Thoracic aorta (tissue), 2 donors: ENCODE measurements at places on chromosomes 3 and 15.

DNA sequence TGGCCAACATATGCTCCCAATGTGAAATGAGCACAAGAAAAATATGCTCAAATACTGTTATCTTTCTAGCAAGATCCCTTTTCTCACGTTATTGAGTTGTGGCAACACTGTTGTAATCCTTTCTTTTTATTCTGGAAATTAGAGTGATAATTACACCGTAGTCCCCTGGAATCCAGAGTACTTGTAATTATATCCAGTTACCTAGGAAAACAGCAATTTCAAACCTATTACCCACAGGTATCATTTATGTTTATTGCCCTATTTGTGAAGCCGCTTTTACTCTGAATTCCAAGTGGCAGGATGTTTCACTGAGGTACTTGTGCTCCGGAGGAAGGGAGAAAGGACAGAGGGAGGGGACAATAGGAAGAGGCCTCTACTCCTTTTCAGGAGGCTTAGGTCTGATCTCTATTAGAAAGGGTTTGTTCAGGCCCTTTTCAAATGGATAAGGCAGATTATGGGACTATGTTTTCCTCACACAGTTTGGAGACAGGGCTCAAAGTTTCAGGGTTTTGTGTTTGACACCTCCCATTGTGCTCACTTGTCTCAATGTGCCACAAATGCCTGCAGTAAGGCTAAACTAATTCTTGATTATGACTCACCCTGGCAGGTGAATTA is 646.6 kb downstream of the TUSC7 start:
- DNase-seq: no peak

GRCh38 chr3:189812806-189813465 is 181.7 kb downstream of the TP63 start:
- DNase-seq: no peak

GRCh38 chr15:39326306-39326975 is 254.4 kb upstream of the THBS1 start:
- no peak for DNase-seq

GRCh38 chr3:33826206-33826605 is 27.8 kb downstream of the PDCD6IP start:
- no peak for DNase-seq

DNA sequence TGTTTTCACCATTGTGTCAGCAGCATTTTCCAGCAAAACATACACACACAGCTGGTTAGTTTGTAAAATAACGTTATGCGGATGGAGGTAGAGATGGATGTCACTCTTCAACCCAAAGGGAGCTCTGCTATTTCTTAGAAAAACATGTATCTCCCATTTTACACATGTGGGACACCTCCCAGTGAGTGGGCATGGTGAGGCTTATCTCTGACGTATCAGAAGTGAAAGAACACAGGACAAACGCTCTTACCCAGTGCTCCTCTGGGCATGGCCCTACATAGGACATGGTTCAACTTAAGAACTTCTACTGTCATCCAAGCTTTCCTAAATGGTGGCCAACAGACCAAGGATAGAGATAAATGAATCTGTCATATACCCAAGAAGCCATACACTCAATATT is 2.1 kb downstream of the FAM240A start:
- DNase-seq: no peak

GRCh38 chr3:108441518-108441917 is 68.9 kb downstream of the MYH15 start:
- DNase-seq: no peak

- DNase-seq: no peak
Observed at GRCh38 chr15:91894606-91895005, 41.1 kb downstream of the SLCO3A1 start.

- no peak for DNase-seq
Observed at GRCh38 chr15:50905055-50905454, 3.4 kb upstream of the AP4E1 start.

GRCh38 chr3:15538345-15538744 is 16.8 kb upstream of the COLQ start:
- DNase-seq: no peak

DNA sequence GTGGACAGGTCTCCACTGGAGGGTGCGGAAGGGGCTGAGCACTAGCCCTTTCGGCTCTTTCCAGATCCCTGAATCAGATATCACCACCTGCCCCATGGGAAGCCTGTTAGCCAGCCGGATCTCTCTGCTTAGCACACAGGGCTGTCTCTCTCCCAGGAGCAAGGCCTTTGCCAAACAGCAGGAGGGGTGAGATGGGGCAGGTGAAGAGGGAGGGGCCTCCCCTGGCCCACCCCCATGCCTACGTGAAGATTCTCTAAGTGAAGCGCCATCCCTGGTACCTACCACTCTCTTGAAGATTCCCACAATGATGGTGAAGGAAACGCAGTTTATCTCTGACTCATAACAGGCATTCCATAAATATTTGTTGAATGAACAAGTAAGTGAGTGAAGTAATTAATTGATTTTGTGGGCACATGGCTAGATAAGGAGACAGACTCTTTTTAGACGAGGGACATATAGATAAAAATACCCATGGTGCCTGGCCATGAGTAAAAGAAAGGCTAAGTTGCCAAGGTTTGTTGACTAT is 19.6 kb upstream of the HCN4 start:
- DNase-seq: no peak

- no peak for DNase-seq
Observed at GRCh38 chr3:186902713-186903112, 27.6 kb upstream of the ST6GAL1 start.

DNA sequence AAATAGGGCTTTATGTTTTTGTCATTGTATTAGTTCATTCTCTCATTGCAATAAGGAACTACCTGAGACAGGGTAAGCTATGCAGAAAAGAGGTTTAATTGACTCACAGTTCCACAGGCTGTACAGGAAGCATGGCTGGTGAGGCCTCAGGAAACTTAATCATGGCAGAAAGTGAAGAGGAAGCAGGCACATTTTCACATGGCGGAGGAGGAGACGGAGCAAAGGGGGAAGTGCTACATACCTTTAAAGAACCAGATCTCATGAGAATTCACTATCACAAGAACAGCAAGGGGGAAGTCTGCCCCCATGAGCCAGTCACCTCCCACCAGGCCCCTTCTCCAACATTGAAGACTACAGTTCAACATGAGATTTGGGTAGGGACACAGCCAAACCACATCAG is 25.6 kb downstream of the CEP63 start:
- DNase-seq: no peak

DNA sequence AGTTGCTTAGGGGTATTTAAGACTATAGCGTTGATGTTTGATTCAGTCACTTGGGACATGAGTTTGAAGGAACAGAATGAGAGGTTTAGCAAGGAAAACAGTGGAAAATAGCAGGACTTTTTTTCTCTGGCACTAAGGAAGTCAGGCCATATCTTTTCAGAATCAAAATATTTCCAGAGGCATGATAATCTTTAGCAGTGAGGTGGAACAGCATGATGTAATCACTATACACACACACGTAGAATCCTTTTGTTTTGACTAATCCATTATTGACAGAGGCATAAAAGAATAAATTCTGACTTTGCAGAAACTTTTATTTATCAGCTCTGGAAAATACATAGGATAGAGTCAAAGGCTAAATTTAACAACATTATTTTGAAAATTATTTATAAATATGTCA is 174.1 kb downstream of the ZPLD1 start:
- DNase-seq: no peak

DNA sequence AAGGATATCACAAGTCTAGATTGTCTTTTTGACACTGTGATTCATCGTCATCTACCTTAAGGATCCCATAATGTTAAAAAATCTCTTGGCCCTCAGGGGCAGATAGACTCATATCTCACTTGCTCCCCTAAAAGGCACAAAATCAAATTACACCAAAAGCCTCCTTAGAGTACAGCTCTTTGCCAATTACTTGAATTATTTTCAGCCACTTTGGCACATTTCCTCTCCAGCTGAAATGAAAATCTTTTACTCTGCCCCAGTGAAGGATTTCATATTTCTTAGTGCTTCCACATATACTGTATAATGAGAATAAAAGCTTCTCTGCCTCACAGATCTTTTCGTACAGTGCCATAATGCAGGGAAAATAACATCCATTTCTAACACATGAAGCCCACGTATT is 190.7 kb upstream of the GBE1 start:
- DNase-seq: no peak

- DNase-seq: no peak
Observed at GRCh38 chr15:85427286-85428028, 47.1 kb downstream of the AKAP13 start.

DNA sequence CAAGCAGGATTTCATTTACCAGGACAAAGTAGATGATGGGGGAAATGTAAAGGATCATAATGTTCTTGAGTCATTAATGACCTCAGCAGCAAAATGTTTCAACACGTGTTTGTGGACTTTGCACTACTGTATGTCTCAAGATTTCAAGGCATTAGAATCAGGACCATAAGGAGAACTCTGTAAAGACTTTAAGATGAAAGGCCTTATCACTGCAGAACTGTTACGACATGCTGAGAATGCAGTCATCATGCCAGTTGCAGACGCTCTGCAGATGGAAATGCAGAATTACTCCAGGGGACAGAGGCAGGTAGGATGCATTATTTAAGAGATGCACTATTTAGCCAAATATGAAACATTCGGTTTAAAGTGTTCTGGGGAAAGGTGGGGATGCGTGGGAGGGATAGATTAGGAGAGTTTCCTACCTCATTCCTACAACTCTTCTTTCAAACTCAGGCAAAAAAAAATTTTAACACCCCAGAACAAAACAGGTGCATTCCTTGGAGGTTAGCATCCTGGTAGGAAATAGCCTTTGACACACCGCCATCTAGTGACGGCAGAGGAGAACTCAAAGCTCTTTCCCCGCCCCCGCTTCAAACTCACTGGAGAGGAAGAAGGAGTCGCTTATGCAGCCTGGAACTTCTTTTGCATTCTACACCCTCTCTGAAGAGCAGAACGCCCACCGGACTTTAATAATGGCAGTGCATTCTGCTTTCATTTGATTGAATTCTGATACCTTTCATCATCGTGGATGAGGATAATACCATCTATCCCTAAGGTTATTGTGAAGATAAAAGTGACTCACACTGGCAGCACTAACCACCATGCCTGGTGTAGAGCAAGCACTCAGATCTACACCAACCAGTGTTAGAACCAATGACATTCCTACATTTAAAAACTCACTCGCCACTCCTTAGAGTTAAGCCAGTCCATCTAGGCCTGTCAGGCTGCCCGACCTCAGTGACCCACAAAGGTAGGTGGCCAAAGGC is 43.1 kb upstream of the TOPAZ1 start:
- DNase-seq: peak; percentile 15

GRCh38 chr15:45618813-45619212 is 16.0 kb upstream of the SQOR start:
- no peak for DNase-seq

DNA sequence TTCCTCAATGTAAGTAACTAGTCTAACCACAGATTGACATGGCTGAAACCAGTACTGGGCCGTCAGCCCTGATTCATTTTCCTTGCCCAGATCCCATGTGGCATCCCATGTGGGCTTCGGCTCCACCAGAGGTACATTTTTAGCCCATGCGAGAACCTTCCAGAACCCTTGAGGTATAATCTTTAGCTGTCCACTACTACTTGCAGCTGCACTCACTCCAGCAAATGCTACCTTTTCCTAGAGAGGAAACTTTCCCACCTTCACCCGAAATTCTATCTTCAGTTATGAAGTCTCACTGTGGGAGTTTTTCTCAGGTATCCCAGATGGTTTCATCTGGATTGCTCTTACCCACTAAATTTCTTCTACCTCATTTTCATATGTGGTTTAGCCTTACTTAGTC is 907.2 kb downstream of the ROBO1 start:
- no peak for DNase-seq

- no peak for DNase-seq
Observed at GRCh38 chr15:83654379-83655236, 685 bp downstream of the ADAMTSL3 start.

GRCh38 chr3:127044996-127045395 is 62.1 kb downstream of the PLXNA1 start:
- DNase-seq: no peak

DNA sequence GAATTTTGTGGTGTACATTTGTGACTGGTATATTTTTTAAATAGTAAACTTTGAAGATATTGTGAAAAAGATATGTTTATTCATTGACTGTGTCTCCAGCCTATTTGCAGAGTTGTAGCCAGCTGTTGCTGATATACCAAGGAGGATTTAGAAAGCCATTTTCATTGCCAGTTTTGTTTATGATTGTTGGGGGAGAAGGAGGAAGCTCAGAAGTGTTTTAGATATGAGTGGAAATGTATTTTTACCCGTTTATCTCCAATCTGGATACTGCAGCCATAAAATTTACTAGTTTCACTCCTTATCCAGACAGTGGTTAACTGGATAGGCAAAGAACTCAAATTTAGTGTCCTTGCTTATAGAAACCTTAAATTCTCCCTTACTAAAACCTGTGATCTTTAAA is 18.8 kb downstream of the ATP11B start:
- DNase-seq: no peak

DNA sequence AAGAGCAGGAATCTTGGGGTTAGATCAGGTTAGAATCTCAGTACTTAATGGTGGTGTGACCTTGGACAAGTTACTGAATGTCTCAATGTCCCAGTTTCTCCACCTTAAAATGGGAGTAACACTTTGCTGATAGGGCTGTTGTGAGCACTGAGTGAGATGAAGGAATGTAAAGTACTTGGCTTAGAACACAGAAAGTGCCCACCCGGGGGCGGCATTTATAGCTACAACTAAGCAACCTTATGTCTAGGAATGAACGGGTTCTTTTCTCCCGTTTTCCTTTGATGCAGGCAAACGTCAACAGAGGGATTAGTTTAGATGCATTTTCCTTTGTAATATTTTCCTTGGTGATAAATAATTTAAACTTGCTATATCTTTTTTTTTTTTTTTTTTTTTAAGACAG is 176.6 kb downstream of the USP13 start:
- no peak for DNase-seq

DNA sequence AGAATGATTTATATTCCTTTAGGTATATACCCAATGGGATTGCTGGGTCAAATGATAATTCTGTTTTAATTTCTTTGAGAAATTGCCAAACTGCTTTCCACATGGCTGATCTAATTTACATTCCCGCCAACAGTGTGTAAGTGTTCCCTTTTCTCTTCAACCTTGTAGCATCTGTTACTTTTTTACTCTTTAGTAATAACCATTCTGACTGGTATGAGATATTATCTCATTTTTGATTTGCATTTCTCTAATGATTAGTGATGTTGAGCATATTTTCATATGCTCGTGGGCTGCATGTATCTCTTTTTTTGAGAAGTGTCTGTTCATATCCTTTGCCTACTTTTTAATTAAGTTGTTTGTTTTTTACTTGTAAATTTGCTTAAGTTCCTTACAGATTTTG is 1264.2 kb downstream of the OTOL1 start:
- no peak for DNase-seq

- DNase-seq: no peak
Observed at GRCh38 chr3:184710870-184711492, 883 bp downstream of the MAGEF1 start.
